ENCODE measurements at places on chromosomes 5 and 9.

GRCh38 chr5:122697191-122697590, 77.7 kb upstream of the SNX2 start:
- DNase-seq, result no peak

DNA sequence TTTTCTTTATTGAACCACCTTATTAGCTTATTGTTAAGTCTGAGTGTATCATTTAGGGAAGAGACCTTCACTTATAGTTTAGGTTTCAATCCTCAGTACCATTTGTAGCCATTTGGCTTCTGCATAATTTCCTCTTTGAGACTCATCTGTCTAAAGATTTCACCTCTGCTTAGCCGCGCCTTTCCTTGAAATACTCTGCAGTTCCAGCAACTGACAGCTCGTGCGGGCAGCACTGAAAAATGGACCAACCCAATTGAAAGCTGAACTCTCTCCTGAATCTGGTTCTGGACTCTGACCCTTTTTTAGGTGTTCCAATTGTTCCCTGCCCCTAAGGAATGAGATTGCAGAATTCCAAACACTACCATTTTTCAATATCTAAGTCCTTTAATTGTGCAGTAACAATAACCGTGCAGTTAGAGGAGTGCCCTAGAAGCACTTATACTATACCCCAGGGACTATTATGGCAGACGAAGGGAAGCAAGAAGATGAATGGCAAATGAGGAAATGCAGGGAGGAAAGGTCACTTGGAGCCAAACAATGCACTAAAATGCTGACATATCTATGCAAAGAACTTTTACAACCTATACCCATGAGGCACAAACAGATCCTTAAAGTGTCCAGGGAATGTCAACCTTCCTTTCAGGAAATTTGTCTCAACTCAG, 50.1 kb upstream of the PDE4D start:
- DNase-seq, result no peak

DNA sequence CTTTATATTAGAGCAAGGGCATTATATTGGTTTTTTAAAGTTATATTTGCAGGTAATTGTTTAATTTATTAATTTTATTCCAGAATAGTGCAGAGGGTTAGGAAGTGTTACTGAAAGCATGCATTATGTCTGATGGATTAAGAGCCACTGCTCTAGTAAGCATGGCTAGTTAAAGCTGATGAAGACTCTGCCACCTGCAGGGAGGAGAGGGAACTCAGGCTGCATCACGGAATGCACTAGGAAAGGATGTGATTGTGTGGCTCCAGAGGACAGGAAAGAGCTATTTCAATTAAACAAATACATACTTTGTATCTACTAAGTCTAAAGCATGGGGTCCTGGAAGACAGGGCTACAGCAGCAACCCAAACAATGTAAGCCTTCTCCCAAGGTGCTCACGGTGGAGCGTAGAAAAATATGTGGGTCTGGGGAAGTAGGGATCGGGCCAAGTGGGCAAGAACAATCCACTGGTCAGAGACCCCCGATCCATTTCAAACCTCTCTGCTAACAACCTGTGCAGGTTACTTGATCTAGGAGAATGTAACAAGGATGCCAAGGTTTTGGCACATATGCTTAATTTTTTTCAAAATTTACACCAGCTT, 15.3 kb upstream of the GRXCR2 start:
- DNase-seq, result peak; percentile 30

GRCh38 chr9:3385871-3386270, 139.9 kb downstream of the RFX3 start:
- DNase-seq, result no peak

- no peak for DNase-seq
Observed at GRCh38 chr5:5404381-5404780, 18.1 kb upstream of the ICE1 start.

- DNase-seq, result no peak
Observed at GRCh38 chr5:137096149-137097103, 402.7 kb downstream of the SPOCK1 start.

DNA sequence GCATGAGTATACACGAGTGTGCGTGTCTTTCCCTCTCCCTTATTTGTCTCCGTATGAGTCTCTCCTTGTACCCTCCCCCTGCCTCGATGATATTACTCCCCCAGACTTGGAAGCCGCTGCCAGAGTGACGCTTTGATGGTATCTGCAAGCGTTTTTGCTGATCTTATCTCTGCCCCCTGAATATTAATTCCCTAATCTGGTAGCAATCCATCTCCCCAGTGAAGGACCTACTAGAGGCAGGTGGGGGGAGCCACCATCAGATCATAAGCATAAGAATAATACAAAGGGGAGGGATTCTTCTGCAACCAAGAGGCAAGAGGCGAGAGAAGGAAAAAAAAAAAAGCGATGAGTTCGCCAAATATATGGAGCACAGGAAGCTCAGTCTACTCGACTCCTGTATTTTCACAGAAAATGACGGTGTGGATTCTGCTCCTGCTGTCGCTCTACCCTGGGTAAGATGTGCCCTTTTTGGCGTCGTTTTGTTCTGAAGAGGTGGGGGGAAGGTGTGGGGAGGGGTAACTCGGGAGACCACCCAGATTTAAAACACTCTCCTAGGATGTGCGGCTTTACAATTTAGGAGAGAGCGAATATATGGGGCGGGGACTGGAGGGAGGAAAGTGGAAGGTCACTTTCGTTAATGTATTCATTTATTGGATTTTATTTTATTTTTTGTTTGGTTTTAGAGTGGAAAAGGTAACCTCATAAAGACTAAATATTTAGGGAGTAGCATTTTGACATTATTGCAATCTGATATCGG, at the start of gene GABRG2:
GABRG2 (plus strand) TSS at position 119 of the 757 bp plus-strand sequence; CDS start at position 346, 227 bp downstream.
- no peak for DNase-seq

DNA sequence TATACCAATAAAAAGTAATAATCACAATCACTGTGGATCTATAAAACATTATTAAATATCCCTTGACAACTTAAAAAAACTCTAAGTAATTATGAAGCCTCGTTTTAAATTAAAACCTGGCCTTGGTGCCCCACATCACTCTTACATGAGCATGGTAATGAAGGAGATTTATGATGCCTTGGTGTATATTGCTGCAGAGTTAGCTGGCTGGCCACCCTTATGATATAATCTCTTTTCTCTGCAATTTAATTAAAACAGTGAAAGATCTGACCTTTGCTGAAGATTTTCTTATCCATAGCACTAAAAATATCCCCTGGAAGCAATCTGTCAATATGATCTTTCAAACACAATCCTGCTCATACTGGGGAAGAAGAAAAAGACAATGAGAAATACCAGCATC, 48.8 kb upstream of the PCSK1 start:
- DNase-seq, result no peak

DNA sequence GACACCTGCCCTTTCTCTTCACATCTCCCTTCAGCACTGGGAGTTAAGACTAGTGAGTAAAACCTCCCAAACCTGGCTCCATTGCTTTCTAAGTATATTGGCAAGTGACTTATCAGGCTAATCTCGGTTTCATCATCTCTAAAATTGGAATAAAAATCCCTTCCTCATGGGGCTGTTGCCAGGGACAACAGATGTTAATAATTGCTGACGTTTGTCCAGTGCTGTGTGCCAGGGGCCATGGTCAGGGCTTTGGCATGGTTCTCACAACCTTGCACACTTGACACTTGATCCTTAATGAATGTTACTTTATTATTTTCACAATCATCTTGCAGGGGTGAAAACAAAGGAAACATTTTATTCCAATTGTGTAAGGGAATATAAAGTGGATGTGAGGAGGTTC, 1262.0 kb upstream of the WWC1 start:
- no peak for DNase-seq

DNA sequence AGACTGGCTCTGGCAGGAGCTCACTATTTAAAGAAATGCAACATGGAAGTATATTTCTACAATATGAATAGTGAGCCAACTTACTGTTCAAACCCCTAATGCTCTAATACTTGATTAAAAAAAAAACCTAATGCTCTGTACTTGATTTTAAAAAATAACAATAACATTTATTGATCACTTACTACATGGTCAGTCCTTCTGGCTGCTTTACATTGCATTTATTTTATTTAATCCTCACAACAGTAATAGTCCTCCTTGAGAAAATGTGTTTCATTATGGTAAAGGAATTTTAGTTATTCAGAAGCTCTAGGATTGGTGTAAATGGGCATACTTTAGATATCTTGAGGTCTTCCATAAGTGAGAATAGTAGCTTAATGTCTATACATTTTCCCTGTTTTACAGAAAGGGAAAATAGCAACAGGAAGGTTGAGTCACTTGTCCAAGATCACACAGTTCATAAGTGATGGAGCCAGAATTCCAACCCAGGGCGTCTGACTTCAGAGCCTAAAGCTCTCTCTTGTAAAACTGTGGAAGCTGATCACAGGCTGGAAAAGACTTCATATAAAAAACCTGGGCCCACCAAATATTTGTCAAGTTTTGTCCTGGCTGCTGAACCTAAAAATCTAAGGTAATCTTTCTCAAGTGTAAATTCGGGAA, 1.0 kb downstream of the STARD4 start:
- DNase-seq, result peak; percentile 20

DNA sequence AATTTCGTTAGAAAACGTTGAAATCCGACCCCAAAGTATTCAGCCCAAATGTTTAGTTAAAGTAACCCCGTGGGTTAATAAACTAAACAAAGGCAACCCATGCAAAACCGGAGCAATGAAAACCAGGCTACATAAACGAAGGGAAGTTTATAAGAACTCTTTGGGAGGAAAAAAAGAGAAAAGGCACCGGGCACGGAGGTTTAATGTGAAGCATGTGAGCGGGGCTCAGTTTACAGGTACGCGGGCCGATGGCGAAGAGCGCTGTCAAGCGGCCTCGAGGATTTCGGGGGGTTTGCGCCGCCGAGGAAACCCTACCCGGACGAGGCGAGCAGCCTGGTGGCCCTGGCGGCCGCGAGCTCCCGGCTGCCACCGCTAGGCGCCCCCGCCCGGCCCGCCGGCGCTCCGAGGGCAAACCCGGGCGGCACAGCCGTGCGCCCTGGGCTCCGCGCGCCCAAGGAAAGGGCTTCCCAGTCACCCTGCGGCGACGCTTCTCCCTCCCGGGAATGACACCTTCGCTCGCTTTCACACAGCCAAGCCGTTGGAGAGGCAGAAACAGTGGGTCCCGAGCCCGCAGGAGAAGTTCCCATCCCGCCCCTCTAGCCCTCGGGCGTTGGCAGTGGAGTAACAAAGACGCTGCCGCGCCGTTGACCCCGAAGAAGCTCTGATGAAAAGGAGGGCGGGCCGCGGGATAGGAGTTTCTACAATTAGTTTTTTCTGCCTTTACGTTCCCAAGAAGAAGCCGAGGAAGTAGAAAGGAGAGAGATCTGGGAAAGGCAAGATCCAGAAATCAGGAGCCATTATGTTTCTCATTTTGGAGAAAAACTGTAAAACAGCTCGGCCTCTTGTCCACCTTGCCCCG, 126.0 kb downstream of the TMEM174 start:
- no peak for DNase-seq

- DNase-seq, result peak; percentile 19
Observed at GRCh38 chr9:104860263-104860662, 67.7 kb downstream of the ABCA1 start.

GRCh38 chr5:126695091-126695490, 81.8 kb upstream of the LMNB1 start:
- no peak for DNase-seq

DNA sequence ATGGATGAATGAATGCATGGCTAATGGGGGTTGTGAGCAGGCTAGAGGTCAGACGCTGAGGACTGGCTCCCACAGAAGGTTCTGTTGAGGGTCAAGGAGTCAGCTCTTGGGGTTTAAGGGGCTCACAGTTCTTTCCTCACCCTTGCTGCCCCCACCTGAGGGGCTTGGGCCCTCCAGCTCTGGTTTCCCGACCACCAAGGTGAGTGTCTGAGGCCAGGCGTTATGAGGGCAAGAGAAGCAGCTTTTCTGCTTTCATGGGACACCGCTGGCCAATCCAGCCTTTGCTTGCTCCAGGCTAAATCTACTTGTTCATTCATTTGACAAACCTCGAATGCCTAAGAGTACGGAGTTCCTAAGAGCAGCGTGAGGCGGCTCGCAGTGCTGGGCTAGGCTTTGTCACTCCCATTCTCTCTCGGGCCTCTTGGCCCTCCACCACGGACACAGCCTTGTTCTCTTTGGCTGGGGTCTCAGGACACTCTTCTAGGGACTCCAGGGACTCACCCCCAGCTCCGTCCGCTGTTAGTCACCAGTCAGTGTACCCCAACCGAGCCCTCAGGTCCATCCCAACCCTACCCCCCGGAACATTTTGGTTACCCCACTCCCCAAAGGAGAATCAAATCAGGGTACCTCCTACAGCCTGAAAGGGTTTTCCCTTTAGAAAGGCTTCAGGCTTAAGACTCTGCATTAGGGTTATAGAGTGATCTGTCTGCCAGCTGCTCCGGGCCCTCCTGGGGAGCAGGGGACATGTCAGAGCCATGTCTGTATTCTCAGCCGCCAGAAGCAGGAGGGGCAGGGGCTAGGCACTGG, 210.1 kb upstream of the MVB12B start:
- no peak for DNase-seq

Data from NAMALWA (cell line).